ENCODE measurements at places on chromosomes 5 and 9.

GRCh38 chr9:34374339-34374738 is 2.4 kb downstream of the MYORG start:
- no peak for DNase-seq

GRCh38 chr9:119369680-119370366 is 588 bp upstream of the BRINP1 start:
- DNase-seq: no peak

- DNase-seq: no peak
These were observed 80.4 kb upstream of the CDH6 start for GRCh38 chr5:31113101-31113500.

GRCh38 chr5:66872736-66873331 is 276.6 kb downstream of the MAST4 start:
- DNase-seq: no peak

GRCh38 chr5:175336781-175337180 is 107.2 kb downstream of the DRD1 start:
- no peak for DNase-seq

GRCh38 chr5:120446068-120446492 is 18.0 kb upstream of the PRR16 start:
- DNase-seq: no peak

DNA sequence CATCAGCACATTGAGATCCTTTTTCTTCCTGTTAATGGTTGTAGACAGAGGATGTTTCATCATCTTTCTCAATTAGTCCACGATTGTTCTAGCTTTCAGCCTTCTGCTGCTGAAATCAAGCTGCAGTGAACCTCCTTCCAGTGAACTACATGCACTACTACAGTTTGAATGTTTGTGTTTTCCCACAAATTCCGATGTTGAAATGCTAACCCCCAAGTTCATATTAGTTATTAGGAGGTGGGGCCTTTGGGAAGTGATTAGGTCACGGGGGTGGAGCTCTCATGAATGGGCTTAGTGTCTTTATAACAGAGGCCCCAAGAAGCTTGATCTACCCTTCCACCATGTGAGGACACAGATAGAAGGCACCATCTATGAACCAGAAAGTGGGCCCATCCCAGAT is 32.9 kb downstream of the NSG2 start:
- DNase-seq: no peak

GRCh38 chr5:159640446-159640845 is 275.8 kb upstream of the ADRA1B start:
- no peak for DNase-seq

GRCh38 chr9:74735761-74736160 is 152.0 kb downstream of the TRPM6 start:
- no peak for DNase-seq

- DNase-seq: no peak
These were observed 650 bp downstream of the ELP1 start for GRCh38 chr9:108933231-108933717.

DNA sequence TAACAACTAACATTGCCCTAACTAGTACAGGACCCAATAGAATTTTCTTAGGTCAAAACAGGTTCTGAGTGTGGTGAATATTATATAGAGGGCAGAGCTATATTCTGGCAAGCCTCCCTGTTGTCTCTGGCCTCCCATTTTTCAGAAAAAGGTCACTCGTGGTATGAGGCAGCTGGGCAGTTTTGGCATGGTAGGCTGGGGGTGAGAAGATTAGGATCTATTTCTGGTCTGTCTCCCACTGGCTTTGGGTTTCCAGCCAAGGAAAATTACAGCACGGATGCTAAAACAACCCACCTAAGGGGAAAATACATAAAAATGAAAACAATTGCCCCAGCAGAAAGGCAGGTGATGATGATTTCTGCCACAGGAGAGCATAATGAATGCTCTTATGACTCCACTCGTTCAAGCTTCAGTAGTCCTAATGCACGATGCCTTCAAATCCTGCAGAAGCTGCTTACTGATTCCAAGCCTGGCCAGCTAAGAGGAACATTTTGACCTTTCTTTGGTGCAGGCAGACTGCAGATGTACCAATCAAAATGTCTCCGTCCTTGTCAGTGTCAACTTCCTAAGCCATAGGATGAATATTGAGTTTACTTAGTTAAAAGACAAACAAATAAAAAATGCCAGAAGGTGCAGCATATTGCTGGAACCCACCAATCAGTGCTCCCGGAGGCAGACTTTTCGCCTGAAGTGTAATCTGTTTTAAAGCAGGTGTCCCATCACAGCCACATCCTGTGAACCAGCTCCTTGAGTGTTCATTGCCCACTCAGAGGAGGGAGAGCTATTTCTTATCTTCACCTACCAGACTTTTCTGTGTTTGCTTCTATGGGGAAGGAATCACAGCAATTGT is 435.4 kb downstream of the ZSWIM6 start:
- DNase-seq: peak; percentile 7

- no peak for DNase-seq
These were observed 197.9 kb downstream of the CFAP90 start for GRCh38 chr5:7653046-7653445.

GRCh38 chr9:90999425-91000397 is 198.1 kb downstream of the SYK start:
- peak; percentile 56 for DNase-seq

GRCh38 chr5:32709750-32710549 is 1.2 kb upstream of the NPR3 start:
- no peak for DNase-seq

- DNase-seq: no peak
These were observed 91.3 kb downstream of the UNC13B start for GRCh38 chr9:35253075-35253474.

DNA sequence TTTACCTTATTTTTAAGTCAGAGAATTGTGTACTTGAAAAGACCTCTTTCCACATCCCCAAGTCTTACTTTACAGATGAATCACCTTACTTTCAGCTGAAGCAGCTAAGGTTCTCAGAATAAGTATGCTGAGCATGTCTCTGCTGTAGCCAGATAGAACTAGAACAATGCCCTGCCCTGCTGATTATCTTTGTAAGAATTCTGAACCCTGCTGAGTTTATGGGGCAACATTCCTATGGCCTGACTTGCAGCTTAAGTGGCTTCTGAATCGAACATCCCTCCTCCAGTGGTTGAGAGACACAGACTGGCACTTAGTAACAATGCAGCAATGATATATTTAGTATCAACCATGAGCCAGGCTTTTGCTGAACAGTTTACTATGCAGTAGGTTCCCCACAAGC is 592.0 kb upstream of the WWC1 start:
- no peak for DNase-seq

- DNase-seq: no peak
These were observed 333.7 kb downstream of the CWC27 start for GRCh38 chr5:65102371-65102975.

DNA sequence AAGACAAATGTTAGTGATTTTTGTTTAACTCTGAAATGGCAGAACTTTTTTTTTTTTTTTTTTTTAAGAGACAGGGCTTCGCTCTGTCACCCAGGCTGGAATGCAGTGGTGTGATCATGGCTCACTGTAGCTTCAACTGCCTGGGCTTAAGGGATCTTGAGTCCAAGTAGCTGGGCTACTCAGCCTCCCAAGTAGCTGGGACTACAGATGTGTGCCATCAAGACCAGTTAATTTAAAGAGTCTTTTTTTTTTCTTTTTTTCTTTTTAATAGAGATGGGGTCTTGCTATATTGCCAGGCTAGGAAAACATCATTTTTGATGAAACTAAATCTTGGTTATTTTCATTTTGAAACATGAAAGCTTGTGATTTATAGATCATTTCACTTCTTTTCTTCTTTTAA is 91.6 kb upstream of the PTCH1 start:
- no peak for DNase-seq

DNA sequence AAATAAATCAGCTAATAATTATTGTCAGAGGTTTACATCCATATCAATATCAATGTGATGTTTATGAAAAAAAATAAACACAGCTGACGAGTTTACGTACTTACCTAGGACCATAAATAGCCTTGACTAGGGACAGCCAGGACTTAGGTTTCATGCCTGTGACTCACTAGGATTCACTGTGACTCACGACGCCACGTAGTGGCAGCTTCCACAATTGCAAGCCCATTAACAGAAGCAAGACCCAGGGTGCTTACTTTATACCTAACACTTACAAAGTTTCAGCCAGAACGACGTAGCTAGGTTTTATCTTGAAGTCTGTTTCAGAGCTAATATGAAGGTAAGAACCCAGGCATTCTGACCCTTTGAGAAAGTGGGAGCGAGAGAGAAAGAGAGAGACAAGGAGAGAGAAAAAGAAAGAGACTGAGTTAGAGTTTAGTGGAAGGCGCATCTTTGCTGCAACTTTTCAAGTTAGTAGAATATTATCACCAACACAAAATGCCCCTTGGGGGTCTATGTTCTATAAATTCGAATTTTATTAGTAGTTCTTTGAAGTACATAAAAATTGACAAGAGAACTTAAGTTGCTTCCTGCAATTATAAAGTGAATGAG is 191.2 kb downstream of the GNA14 start:
- peak; percentile 83 for DNase-seq

DNA sequence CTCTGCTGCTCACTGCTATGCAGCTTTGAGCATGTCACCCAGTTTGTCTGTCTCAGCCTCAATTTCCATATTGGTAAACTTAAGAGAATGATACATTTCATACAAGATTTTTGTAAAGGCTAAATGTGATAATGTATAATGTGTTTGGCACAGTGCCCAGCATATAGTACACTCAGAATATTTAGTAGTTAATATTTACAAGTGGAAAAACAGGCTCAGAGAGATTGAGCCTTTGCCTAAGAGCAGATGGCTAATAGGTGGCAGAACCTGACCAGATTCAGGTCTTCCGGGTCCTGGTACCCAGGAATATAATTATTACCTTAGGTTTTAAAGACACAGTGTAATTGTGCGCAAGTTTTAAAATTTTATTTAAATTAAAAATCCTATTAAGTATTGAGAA is 46.8 kb upstream of the KIAA1958 start:
- peak; percentile 52 for DNase-seq

DNA sequence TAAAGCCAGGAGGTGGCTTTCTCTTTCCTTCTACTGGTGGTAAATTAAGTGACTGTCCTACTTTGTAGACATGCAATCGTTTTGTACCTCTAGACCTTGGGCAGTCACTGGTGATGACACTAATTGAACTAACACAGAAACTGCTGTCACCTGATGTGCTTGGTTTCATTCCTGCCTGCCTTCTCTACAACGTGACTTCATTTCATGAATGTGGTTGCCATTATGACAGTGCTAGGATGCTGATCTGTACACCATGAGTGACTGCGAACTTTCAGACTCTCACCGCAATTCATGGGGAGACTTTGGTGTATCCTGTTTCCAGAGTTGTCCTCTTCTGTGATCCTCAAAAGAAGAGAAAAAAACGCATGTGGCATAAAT is 47.5 kb downstream of the UBE2QL1 start:
- DNase-seq: no peak

DNA sequence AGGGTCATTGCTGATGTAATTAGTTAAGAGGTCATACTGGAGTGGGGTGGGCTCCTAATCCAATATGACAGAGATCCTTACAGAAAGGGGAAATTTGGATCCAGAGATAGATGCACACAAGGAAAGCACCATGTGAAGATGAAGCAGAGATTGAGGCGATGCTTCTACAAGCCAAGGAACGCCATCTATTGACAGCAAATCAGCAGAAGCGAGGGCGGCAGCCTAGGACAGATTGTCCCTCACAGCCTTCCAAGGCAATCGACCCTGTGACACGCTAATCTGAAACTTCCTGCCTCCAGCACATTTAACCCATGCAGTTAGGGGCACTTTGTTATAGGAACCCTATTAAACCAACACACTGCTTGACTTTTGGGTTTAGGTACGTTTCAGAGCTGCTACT is 285.1 kb upstream of the DAP start:
- no peak for DNase-seq

- DNase-seq: peak; percentile 37
These were observed 220.0 kb downstream of the GABBR2 start for GRCh38 chr9:98488571-98489312.

GRCh38 chr5:56676091-56676768 is 139.1 kb upstream of the MAP3K1 start:
- no peak for DNase-seq

DNA sequence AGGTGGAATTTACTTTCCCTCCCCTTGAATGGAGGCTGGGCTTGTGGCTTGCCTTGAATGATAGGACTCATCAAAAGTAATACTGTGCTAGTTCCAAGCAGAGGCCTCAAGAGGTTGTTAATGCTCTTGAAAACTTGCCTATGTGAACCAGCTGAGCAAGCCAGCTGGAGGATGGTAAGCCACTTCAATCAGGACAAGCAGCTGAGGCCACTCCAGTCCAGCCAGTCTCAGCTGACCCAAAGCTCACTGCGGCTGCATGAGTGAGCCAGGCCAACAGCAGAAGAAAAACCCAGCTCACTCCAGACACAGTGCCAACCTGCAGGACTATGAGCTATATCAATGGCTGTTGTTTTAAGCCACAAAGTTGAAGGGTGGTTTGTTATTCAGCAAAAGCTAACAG is 182.8 kb downstream of the MCTP1 start:
- DNase-seq: no peak

DNA sequence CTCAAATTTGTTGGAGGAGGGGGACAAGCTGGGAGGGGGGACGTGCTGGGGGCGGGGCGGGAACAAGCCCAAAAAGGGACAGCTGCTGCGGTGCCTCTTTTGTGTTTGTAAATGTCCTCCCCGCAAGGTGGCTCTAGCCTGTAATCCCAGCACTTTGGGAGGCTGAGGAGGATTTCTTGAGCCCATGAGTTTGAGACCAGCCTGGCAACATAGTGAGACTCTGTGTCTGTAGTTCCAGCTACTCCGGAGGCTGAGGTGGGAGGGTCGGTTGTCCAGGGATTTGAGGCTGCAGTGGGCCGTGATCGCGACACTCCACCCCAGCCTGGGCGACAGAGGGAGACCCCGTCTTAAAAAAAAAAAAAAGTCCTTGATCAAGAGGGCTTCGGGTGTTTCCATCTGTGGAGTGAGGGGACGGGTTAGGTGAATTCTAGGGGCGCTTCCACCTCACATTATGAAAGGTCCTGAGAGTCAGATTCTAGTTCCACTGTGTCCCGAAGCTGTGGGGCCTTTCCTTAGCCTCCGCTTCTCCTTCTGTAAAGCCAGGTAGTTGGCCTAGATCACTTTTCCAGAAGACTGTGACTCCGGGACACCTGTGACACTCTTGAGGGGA is 779 bp upstream of the CTNNA1 start:
- DNase-seq: no peak

- DNase-seq: no peak
These were observed 72.5 kb upstream of the SMIM23 start for GRCh38 chr5:171713152-171713551.

GRCh38 chr5:164115420-164115819 is 610.0 kb downstream of the MAT2B start:
- DNase-seq: no peak

DNA sequence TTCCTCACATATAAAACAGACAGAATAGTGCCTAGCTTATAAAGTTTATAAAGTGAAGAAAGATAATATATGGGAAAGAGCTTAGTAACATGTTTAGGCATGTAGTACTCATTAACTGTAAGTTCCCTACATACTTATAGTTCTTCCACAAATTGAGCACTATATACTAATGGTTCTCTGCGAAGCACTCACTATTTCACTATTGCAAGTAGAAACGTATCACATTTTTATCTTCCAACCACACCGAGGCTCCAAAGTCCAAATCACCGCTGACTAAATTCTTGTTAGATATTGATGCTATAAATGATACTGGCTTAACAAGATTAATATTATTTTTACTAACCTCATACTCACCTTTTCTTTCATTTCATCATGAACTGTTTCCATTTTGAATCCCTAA is 61.0 kb downstream of the FBXW11 start:
- no peak for DNase-seq

GRCh38 chr5:167389537-167389936 is 901.9 kb upstream of the WWC1 start:
- no peak for DNase-seq
